Suppressor macrophage treated with lipopolysaccharide for 4 hours (primary cell): ENCODE measurements at places on chromosomes 3 and 15.
A peak's percentile ranks its signal among the peaks of the same experiment; 100 is the strongest.

GRCh38 chr15:62618846-62619504 lies 423.6 kb upstream of the TPM1 start:
- DNase-seq, result no peak

DNA sequence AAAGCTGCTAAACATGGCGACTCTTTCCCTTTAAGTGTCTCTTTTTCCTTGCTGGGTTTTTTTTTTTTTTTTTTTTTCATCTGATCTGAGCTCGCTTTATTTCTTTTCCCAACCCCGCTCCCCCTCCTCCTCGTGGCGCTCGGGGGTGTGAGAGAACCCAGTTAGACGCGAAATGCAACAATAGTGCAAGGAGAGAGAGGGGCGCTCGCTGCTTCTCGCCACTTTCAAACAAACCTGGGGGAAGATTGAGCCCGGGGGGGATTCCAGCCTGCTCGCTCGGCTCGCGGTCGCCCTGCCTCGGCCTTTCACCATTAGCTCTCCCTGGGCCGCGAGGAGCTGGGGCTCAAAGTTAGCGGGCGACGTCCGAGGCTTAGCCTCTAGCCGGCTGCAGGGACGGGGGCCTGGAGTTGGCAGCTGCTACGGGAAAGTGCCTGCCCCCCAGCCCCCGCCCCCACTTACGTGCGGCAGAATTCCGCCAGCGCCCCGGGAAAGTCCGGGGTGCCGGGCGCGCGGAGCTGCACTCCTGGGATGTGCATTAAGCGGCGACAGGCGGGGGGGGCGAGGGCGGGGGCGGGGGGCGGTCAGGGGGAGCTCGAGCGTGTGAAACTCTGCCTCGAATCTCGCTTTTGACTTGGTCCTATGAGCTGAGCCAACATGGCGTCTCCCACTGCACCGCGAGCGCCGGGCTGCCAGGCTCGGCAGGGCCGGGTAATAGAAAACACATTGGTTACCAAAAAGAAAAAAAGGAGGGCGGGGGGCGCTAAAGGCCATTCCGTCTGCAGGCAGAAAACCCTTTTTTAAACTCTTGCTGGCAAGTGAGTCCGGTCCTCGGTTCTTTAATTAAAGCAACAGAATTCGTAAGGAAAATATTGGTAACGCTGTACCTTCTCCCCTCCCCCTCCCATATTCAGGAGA lies 10.4 kb downstream of the NR2F2 start:
- no peak for DNase-seq

DNA sequence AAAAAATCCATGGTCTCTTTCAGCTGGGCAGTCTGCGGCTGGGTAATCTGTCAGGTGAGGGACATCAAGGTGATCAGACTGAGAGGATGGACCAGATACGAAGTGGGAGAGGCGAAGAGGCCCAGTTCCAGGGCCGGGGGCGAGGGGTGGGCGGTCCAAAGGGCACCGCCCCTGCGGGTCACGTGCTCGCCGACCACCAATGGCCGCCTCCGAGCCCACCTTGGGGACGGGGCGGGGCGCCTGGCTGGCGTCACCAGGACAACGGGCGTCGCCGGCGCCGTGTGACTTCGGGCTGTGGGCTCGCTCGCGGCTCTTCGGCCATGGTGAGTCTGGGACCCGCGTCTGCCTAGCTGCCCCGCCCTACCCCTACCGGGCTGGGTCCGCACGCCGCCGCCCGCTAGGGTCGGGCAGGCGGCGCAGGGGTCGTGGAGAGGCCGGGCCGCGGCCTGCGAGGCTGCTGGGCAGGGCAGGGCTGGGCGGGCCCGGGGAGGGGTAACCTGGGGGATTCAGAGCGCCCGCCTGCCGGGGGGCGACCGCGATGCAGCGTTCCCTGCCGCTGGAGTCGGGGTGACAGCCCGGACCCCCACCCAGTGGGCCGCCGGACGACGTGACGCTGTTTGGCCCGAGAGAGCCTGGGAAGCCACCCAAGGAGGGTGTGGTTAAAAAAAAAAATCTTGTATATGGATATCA lies at the start of gene FBXL2:
FBXL2 (plus strand) TSS at position 250 of the 690 bp plus-strand sequence; CDS start at position 321, 71 bp downstream.
- DNase-seq, result peak; percentile 47

DNA sequence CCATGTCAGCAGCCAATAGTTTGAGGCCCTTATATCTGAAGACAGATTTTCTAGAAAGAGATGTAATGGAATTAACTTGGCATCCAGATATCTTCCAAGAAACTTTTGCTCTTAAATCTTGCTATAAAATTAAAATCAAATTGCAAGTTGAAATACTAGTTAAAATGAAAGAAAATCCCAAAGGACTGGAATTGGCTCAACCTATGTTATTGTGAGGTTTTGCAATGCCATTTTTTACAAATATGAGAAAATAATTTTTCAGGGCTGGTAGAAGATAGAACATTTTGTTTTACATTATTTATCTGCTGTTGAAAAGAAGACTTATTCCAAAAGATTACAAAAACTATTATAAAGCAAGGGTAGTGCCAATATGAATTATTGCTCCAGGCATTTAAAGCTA lies 92.2 kb upstream of the AGTR1 start:
- DNase-seq, result no peak

- DNase-seq, result peak; percentile 2
Measured at GRCh38 chr15:28918141-28918983, 32.6 kb downstream of the APBA2 start.

DNA sequence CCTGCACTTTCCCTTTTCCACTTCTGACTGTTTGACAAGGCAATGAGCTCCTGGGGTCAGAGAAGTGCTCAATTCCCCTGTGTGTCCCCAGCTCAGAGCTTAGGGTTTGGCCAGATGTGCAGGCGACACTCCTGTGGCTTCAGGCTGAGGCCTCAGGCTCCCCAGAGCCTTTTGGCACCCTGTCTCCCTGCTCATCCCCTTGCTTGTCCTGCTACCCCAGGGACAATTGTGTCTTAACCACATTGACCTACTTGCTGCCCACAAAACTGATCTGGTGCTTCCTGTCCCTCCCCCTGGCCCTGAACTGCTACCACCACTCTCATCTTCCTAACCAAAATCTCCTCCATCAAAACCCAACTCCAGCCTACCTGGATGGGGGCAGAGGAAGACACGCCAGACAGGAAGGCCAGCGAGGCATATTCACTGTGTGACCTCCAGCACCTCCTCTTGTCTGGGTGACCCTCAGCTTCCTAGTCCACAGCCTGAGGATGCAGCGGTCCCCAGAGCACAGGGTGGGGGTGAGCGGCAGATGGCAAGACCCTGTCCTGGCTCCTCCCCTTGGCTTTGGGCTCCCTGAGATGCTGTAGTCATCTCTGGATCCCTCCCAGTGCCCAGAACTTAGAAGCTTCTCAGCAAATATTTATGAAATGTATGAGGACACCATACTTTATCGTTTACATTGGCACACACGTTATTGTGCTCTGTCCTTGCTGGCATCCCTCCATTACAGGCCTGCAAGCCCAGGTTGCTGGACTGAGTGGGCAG lies 98.9 kb upstream of the SLC6A6 start:
- DNase-seq, result no peak

- DNase-seq, result no peak
Measured at GRCh38 chr3:76134166-76134565, 348.8 kb upstream of the ZNF717 start.

- DNase-seq, result no peak
Measured at GRCh38 chr3:22969276-22969675, 233.9 kb upstream of the UBE2E2 start.

DNA sequence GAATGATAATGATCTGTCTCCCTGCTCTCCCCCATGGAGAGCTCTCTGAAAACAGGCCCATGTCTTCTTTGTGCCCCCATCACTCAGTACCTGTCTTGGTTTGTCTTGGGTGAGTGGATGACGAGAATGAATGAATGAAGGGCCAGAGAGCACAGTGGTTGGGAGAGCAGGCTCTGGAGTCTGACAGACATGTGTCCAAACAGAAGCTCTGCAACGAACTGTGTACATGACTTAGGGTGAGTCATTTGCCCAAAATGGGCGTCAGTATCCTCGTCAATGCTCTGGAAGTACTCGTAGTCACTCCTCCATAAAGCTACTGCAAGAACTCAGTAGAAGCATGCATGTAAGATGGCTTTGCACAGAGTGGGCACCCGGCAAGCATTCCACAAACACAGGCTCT lies 170.2 kb upstream of the TLE3 start:
- DNase-seq, result peak; percentile 90

- DNase-seq, result no peak
Measured at GRCh38 chr15:27768732-27769475, 330.2 kb downstream of the OCA2 start.

- no peak for DNase-seq
Measured at GRCh38 chr3:143482106-143483088, 362.8 kb downstream of the CHST2 start.

- no peak for DNase-seq
Measured at GRCh38 chr15:53644660-53645059, 114.8 kb downstream of the WDR72 start.

DNA sequence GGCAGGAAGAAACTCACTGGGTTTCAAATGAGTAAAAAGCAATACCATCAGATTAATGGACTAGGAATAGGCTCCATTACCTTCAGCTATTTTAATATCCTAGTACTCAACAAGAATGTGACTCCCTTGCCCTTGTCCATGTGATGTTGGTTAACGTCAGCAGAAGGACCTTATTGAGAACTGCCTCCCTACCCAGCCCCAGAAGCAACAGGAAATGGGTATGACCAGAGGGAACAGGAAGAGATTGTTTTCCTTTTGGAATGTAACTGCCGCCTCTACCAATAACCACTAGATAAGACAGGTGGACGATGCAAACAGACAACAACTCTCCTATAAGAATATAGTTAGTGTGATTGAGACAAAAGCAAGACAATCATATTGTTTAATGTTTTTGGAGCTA lies 10.4 kb upstream of the MME start:
- DNase-seq, result peak; percentile 13

DNA sequence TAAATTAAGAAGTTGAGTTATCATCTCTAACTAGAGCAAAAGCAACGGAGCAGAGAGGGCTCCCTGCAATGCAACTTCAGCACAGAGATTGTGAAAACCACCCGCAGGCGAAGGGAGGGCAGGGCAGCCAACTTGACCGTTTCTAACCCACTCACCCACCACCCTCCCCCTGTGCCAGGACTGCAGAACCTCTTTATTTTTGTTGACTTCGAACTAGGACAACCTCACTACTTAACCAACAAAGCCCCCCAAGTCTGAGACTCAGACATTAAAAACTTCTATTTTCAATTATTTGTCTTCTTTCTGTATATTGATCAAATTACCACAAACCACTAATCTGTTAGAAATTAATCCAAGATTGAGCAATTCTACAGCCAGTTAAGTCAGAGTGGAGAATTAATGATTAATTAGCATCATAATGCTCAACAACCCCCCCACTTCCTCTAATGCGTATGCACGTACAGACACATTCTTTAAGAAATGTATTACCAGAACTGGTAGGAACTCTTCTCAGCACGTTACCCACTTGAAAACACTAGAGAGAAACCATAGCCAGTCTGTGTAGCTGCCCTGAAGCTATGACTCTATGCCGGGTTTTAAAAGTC lies 2.0 kb downstream of the MGLL start:
- peak; percentile 42 for DNase-seq

- no peak for DNase-seq
Measured at GRCh38 chr3:99498550-99499234, 139.7 kb upstream of the COL8A1 start.

- no peak for DNase-seq
Measured at GRCh38 chr3:71885006-71885405, 100.1 kb upstream of the PROK2 start.

- peak; percentile 2 for DNase-seq
Measured at GRCh38 chr3:44468572-44469520, 8.6 kb downstream of the ZNF445 start.

DNA sequence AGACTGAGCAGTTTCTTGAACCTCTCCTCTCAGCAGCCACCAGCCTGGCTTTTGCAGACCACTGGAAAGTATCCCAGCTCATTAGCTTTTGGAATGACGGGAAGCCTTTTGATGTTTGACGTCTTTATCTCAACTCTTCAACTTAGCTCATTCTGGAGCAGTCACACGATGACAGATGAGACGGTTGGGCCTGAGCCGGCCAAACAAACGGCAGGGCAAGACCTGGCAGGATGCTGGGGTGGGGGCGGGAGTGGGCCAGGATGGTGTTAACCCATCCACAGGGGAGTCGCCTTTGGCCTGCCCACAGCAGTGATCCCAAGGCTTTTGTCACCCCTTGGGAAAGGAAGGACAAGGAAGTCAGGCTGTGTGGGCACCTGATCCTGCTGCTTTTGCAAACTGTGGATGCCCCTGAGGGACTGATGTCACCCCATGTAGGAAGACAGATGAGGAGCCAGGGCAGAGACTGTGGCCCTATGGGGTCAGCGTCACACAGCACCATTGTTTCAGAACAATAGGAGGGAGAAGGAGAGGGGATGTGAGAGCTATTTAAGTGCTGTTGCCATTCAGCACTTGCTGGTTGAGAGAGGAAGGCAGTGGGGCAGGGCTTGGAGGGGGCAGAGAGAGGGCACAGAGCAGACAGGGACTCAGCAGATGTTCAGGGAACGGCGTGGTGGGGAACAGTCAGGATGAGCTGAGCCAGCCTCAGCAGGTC lies 121.9 kb upstream of the CTDSPL start:
- DNase-seq, result no peak

DNA sequence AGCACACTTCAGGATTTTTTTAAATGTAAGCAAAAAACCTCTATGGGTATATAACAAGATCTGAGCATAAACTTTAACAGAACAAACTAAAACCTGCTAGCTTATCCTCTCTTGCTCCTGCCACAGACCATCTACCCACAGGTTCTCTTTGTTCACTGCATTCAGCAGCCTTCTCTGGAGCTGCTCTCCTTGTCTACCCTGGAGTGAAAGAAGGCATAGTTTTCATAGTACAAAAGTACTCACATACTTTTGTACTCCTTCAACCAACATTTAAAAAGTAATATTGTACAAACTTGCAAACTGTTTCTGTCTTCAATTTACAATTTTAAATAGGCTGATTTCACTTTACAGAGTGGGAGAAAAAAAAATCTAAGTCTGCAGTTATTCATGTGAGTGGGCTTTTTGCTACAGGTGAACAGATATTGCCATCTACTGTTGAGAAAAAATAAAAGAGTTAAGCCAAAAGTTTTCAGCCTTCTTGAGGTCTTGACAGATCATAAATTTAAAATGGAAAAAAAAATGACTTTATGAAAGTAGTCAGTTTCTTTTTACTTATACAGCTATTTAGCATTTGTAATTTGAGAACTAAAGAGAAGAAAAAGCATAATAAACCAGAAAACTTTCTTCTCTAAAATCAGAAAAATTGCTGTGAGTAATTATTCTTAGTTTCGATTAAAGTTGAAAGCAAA lies 20.4 kb downstream of the TERC start:
- DNase-seq, result no peak
